CD4-positive, alpha-beta T cell (primary cell): ENCODE measurements at places on chromosomes 16 and 17.

- DNase-seq: peak; percentile 26
These were observed 38.5 kb downstream of the GRB7 start for GRCh38 chr17:39776252-39776651.

- DNase-seq: no peak
These were observed 9.4 kb downstream of the BMERB1 start for GRCh38 chr16:15443753-15444152.

DNA sequence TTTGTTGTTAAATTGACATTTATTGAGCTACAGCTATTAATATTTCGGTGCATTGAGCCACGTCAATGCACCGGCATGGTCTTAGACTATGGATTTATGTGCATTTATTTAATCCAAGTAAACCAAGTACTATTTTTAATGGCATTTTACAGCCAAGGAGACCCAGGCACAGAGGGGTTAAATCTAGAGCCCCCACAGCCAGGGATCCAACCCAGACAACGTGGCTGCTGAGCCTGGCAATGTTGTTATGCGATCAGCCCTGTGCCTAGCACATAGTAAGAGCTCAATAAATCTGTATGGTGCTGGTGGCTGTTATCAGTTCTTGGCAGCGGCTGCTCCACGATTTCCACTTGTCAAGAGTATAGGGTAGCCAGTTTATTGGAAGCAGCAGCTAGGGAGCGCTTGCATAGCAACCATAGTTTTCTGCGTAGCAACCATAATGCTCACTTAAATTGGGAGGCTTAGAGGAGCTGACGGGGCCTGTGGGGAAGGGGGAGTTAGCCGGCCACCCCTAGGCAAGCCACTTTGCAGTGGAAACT, 541 bp upstream of the RBBP6 start:
- DNase-seq: no peak

- DNase-seq: no peak
These were observed 426.3 kb downstream of the SLC39A11 start for GRCh38 chr17:72665852-72666851.

GRCh38 chr16:56888806-56889205, 23.8 kb downstream of the SLC12A3 start:
- DNase-seq: no peak

- no peak for DNase-seq
These were observed 14.5 kb downstream of the EMC8 start for GRCh38 chr16:85784813-85785212.

DNA sequence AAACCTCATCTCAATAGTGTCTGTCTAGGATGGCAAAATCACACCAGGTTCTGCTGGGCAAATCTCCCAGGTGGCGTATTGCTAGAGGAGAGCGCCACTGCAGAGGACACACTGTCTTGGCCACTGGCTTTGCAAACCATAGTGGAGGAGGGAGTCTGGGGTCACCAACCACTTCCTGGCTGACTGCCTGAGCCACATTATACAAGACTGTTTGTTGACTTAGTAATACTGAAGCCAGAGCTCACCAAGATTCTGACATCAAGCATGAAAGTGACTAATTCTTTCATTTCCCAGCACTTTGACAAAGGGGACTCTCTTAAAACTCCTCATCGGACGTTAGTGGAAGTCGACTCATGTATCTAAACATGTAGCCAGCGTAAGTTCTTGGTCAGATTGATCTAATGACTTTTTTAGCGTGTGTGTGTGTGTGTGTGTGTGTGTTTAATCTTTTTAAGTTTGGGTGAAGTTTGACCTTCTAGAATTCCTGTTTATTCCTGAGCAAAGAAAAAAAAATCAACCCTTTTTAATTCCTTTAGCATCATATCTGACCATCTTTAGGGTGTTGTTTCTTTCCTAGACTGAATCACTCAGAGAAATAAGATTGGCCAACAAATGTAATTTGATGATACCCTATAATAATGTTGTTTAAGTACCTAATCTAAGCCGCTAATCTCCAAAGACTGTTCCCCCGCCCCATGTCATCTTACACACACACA, 13.7 kb downstream of the PITPNC1 start:
- peak; percentile 60 for DNase-seq

DNA sequence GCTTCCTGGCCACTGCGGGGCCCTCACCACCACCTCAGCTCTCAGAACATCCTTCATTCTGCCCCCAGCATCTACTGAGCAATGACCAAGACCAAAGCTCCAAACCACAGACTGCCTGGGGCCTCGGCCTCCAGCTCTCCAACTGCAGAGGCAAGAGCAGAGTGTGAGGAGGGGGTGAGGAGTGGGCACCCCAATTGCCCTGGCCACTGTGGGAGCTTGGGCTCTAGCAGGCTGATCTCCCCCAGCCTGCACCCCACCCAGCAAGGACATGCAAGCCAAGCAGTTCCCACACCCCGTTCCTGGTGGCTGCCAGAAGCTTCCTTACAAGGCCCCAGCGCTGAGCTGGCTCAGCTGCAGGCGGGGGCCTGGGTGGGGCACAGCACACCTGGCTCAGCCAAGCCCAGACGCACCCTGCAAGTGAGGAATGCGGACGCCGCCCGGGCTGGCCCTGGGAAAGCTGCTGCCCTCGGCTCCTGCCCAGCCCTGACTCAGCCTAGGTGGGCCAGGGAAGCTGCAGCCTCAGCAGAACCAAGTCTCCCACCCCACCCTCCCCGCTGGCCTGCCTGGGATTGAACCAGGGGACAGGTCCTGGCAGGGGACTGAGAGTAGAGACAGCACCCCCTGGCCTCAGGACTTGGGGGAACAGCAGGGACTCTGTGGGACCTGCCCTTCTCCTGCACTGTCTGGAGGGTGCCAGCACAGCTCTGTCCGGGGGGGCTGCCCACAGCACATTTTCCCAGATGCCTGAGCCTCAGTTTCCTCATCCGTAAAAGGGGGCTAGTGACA, 29.7 kb upstream of the KRT17 start:
- no peak for DNase-seq

DNA sequence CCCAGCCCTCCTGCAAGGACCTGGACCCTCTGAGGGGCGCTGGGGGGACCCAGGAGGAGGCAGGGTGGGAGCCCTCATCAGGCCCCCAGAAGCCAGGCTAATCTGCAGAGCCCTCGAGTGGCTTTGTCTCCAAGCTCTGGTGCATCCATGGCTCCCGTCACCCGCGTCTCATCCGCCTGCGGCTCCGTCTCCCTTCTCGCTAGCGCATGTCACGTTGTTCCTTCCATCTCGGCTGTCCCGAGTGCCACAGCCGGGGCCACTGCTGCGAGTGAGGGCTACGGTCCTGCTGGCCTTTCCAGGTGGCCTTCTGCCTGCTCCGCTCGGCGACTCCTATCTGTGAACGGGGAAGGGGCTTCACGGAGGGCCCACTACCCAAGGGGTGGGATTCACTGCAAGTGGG, 53.6 kb downstream of the ZFPM1 start:
- DNase-seq: no peak

- DNase-seq: no peak
These were observed 16.3 kb downstream of the CFDP1 start for GRCh38 chr16:75416904-75417565.

DNA sequence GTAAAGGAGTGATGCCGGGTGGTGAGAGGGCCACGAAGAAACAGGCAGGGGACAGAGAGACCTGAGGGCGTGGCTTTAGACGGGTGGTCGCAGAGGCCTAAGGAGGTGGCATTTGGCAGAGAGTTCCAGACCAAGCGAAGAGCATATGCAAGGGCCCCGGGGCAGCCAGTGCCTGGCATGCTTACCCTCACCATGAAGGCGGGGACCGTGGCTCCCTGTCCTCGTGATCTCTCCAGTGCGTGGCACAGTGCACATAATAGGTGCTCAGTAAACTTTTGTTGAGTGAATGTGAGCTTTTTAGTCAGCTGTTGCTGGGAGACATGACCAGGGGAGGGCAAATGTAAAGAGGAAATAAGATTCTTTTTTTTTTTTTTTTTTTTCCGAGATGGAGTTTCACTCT, 245.6 kb upstream of the GSE1 start:
- DNase-seq: no peak

- no peak for DNase-seq
These were observed 111.6 kb upstream of the HAS3 start for GRCh38 chr16:68993885-68994284.

DNA sequence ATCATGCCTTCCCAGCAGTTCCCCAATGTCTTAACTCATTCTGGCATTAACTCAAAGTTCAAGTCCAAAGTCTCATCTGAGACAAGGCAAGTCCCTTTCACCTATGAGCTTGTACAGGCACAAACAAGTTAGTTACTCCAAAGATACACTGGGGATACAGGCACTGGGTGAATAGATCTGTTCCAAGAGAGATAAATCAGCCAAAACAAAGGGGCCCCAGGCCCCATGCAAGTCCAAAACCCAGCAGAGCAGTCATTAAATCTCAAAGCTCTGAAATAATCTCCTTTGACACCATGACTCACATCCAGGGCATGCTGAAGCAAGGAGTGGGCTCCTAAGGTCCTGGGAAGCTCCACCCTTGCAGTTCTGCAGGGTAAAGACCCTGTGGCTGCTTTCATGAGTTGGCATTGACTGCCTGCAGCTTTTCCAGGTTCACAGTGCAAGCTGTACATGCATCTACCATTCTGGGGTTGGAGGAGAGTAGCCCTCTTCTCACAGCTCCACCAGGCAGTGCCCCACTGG, 332.2 kb upstream of the KIF2B start:
- DNase-seq: no peak

- DNase-seq: no peak
These were observed 477.9 kb downstream of the SOX9 start for GRCh38 chr17:72598695-72599094.

- no peak for DNase-seq
These were observed 15.0 kb downstream of the CUEDC1 start for GRCh38 chr17:57940231-57940630.

DNA sequence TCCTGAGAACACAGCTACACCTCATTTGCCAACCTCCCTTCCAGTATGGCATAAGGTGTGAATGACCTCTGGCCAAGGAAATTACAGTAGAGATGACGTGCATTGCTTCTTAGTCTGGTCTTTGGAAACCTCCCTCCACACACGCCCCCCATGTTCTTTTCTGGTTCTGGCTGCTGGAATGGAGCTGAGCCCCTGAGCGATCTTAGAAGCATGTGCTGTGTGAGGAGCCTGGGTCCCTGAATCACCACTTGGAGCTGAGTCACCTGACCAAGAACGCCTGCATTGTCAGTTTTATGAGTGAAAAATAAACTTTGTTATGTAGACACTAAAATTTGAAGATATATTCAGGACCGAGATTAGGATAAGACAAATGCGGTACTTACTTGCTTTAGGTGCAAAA, 51.4 kb downstream of the HS3ST3A1 start:
- DNase-seq: no peak

DNA sequence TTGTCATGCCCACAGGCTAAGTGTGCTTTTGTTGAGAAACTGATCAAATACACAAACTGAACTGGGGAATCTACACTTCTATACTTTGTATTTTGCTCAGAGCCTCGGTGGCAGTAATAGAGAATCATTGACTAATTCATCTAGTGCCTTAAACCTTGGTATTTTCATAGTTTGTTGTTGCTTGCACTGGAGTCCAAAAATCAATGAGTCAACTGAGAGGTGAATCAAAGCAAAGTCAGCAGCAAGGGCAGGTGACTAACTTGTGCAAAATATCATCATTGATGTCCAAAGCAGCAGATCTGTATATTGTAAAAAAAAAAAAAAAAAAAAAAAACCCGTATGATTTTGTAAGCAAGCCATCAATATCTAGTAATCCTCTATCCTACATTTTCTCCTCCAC, 296.4 kb downstream of the MAP2K6 start:
- no peak for DNase-seq

GRCh38 chr17:77957235-77957856, 1.2 kb upstream of the TNRC6C start:
- DNase-seq: no peak

DNA sequence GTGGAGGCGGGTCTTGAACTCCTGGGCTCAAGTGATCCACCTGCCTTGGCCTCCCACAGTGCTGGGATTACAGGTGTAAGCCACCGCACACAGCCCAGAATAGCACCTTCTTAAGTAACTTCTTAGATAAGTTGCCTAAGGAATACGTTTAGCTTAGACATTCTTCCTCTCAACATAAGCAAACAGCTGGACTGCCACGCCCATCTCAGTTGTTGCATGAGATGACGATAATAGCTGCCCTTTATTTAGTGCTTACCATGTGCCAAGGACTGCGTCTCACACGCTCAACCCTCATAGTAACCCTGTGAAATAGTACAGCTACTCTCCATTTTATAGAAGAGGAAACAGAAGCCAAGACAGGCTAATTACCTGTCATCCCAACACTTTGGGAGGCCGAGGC, 11.8 kb downstream of the HASPIN start:
- DNase-seq: no peak

GRCh38 chr16:65066651-65067050, 55.2 kb downstream of the CDH11 start:
- no peak for DNase-seq

DNA sequence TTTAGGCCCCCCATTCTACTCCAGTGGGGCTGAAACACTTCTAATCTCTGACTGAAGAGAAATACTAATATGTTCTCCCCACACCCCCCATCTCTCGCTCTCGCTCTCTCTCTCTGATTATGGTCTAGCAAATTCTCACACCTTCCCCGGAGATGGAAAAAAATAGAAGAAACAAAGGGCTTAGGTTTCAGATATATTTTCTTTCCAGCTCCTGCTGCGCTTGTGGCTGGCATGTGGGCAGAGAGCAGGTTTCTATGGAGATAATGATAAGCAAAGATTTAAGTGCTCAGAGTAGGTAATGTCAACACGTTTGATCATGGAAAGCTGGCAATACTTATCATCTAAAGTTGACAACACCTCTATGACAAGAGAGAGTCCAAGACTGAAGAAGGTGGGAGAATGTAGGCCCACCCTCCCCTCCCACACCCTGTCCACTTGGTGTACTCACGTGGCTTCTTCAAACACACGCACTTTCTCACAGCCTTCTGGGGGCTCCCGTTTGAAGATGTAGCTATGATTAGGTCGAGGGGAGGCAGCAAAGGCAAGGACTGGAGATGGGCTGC, 8.0 kb upstream of the SLC35B1 start:
- no peak for DNase-seq

DNA sequence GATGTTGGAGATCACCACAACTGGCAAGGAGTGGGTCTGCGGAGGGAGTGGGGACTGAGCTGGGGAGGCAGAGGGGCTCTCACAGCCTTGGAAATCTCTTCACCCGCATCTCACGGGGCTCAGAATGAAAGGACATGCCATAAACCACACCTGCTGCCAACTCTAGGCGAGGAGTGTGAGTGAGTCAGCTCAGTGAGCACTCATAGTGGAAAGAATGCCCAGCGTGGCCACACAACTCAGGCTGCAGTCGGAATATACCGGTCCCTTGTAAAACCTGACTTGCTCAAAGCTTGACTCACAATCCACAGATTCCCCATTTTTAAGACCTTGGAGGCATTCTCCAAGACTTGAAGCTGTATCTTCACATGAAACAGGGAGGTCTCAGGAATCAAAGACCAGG, 36.7 kb downstream of the STAT5A start:
- no peak for DNase-seq

GRCh38 chr17:51745993-51746392, 412.5 kb downstream of the CA10 start:
- DNase-seq: no peak
